Islet precursor cell (in vitro differentiated cells): ENCODE measurements at places on chromosomes 2 and 18.

DNA sequence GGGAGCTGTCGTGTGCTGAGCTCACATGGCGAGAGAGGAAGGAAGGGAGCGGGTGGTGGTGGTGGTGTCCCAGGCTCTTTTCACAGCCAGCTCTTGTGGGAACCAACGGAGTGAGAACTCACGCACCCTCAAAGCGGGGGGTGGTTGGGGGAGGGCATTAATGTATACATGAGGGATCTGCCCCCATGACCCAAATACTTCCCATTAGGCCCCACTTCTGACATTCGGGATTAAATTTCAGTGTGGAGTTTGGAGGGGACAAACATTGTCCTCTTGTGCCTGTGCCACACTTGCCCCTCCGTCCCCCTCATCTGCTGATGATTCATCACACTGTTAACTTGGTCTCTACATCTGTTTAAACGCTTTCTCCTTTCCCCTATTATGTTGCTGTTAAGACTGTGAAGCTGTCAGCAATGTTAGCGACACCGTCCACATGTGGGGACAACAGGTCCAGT is 22.5 kb downstream of the INPP4A start:
- DNase-seq: no peak

DNA sequence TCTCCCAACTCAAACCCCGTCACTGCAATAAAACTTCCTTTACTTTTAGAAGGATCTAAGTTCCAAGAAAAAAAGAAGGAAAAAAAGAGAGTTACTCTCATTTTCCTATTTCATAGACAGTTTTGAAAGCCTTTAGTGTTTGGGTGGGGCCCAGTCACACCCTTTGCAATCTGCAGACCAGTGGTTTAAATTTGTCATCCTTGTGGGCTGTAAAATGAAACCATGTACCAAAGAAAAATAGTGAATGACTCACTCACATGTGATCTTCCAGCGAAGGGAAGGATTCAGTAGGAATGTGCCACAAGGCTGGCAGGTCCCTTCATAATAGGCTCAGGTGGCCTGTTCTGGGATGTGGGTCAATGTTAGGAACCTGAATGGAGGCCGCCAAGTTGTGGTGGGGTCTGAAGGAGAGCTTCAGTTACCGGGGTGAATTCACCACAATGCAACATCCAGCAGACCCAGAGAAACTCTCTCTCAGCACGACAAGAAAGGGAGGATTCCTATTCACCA is 28.3 kb downstream of the ANXA4 start:
- DNase-seq: peak; percentile 81

GRCh38 chr2:214836568-214836967 is 27.1 kb upstream of the BARD1 start:
- no peak for DNase-seq

GRCh38 chr2:134683561-134684112 is 35.2 kb downstream of the TMEM163 start:
- DNase-seq: no peak

DNA sequence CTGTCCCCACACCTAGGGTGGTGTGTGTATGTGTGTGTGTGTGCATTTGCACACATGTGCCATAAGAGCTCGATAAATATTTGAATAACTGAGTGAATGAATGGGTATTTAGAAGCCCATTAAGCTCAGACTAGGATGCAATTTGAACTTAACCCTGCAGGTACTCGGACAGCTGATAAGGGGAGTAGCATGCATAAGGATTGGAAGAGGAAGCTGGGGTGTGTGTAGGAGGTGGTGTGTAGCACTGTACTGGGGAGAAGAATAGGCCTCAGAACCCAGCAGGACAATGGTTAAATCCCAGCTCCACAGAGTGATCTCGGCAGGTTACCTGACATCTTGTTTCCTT is 1.8 kb upstream of the KCNF1 start:
- DNase-seq: no peak

GRCh38 chr18:37565977-37566478 is 430 bp upstream of the CELF4 start:
- DNase-seq: peak; percentile 71

DNA sequence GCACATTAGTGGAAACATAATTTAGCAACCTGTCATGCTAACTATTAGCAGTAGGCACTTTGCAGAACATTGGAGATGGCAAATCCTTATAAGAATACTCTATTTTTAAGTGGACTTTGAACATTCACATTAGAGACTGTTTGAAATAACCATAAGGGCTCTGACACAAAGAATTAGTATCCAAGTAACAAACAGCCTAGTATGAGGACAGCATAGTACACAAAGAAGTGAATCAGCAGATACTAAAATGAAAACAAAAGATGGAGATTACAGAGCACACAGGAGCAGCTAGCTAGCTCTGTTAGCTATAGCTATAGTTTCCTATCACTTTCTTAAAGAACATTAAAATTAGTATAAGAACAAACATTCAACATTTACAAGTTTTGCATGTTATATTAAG is 256.3 kb upstream of the SPOPL start:
- DNase-seq: no peak

DNA sequence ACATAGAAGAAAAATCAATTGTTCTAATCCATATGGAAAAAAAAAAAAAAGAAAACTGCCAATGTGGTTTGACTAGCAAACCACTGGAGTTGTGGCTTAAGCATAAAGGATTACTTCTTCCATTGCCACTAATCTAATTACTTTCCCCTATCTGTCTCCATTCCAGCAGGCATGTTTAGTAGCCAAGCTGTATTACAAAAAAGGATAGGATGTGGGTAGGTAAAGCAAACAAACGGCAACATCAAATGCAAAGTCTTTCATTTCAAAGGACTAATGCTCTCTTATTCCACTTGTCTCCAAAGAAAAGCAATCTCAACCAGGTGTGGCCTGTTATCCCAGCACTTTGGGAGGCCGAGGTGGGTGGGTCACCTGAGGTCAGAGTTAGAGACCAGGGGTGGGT is 36.5 kb downstream of the SLC8A1 start:
- no peak for DNase-seq

DNA sequence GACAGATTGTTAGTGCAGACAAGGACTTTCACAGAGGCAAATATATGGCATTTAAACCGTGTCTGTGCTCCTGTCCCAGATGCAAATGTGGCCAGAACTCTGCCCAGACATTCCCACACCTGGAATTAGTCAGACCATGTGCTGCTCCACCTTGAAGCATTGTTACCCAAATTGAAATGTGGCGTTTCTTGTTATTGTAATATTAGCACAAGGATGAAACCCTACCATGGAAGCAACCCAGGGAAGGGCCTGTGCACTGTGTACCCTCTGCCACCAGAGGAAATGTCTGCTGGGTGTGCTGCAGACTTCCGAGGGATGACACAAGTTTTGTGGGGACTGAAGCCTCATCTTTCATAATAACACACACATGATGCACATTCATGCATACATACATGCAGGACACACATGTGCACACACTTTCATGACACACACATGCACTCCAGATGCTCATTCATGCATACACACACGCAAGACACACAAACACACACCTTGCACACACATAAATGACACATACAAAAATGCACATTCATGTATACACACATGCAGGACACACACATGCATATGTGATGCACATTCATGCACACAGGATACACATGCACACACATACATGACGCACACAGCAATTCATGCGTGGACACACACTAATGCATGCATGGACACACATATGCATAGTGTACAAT is 133.2 kb upstream of the SNTG2 start:
- no peak for DNase-seq

GRCh38 chr2:126653109-126653508 is 2.8 kb upstream of the GYPC start:
- no peak for DNase-seq
